ENCODE measurements at places on chromosomes 5 and 9.

DNA sequence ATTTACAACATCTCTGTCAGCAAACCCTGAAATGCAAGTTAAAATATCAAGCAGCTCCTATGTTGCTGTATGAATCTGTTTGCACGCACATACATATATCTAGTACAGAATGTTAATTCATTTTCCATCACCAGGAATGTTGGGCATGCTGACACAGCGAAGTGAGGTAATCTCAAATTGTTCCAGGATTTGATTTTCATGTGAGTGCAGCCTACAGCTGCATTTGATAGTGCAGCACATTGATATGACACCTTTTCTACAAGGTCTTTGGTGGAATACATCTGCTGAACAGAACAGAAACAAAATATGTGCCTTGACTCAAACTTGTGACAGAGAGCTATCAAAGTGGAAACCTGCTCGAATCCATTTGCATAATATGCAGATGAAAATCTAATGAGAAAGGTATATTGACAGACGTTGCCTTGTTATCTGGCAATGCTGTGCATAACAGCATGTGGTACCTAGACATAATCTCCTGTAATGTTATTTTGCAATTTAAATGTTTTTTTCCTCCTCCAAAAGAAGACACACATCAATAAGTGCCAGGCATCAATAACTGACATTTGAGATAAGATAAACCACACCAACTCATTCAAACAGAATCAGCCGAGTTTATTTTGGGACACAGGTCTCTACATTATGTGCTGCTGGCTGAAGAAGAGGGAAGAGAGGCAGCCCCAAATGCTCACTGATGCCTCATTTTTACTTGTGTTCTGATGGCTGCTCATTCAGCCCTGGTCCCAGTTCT is 512.2 kb downstream of the ZNF608 start:
- DNase-seq, result no peak

GRCh38 chr9:111807197-111807596 is 12.5 kb upstream of the SHOC1 start:
- no peak for DNase-seq

- DNase-seq, result no peak
These were observed 192.5 kb upstream of the TUT7 start for GRCh38 chr9:86546712-86547111.

GRCh38 chr9:5626727-5627634 is 1.9 kb upstream of the RIC1 start:
- no peak for DNase-seq

DNA sequence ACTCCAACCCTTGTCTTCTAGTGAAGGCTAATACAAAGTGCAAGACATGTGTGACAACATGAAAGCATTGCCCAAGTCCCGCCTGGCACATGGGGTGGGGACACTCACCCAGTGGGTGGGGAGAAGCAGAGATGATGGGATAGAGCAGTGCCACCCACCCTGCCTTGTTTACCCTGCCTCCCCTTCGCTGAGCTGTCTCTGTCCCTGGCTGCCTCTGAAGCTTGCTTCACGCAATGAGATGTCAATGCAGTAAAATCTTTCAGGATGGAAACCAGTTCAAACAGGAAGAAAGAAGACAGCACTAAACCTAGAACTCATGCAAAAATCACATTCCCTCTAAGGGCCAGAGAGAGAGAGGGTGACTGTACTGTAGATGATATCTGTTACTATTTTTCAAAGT is 148.0 kb downstream of the INSYN2B start:
- DNase-seq, result no peak

DNA sequence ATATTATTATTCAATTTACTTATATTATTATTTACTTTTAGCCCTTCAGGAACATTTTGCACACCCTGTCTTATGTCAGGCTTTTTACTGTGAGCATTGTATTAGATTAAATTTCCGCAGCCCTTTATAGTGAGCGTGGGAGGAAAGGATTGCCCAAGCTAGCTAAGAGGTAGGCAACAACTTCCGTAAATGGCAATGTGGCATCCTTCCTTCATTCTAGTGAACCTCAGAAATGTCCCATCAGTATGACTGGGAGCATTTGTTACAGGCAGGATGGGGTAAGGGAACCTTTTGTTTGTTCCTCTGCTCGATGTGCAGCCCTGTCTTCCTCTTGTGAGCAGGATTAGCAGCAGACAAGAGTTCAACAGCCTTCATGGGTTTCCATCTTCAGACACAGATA is 6.2 kb upstream of the CD180 start:
- DNase-seq, result no peak

- DNase-seq, result no peak
These were observed 34.3 kb upstream of the ADCY2 start for GRCh38 chr5:7361593-7361992.

DNA sequence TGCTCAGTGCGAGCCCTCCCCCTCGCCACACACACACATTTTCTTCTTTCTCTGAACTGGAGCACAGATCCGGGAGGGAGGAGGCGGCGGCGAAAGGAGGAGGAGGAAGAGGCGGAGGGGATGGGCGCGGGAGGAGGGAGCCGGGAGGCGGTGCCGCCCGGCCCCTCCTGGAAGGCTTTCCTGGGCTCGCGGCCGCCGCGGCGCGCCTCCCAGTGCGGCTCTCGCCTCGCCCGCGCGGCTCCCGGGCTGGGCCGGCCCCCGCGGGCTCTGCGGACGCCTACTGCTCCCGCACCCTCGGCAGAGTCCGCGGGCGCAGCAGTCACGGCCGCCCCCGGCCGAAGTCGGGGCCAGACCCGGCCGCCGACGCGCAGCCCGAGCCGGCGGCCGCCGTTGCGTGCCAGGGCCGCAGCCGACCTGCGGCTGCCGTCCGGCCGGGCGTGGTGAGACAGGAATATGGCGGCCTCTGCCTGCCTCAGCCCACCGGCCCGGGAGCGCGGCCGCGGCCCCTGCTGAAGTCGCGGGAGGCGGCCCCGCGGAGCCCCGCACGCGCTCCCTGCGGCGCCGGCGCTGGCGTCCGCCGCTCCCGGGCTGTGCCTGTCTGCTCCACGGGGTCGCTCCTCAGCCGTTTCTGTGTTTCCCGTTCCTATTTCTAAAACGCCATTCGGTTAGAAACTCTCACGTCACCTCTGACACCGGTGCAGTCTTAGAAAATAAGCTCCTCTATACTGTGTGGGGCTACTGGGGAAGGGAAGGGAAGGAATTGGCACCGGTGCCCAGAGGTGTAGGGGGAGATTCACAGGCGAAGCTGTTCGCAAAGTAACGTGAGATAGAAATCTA is 500 bp upstream of the GNAQ start:
- DNase-seq, result peak; percentile 46

DNA sequence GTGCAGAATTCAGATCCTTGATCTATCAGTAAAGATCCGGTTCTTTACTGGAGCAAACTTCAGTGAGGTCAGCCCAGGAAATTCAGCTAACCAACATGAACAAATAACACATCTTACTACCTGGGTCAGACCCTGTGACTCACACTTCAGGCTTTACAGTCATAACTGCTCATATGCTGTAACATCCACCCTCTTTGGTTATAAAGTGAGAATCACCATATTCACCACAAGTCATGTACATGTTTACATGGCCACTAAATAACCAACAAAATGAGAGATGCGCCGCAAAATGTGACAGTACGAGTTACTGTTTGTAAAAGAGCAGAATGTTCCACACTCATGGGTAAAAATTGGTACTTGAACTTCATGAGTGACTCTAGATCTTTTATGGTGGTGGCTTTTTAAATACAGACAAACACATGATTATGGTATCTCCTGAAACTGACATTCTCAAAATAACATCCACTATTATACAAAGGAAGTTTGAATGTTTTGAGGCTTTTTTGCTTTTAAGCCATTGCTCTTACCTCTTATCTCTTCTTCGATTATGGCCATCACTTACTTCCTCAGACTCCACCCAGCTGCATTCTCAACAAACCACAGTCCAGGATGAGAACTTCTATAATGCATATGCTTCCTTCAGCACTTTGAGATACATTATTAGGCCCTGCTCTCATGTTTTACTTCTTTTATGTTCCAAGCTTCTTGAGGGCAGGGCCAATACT is 516.6 kb downstream of the RAB3C start:
- no peak for DNase-seq

- no peak for DNase-seq
These were observed 61.6 kb downstream of the CSNK1A1 start for GRCh38 chr5:149489605-149490037.

All from activated CD4-positive, CD25-positive, alpha-beta regulatory T cell (primary cell).